Karpas-422 (cell line): ENCODE measurements at places on chromosomes 11 and 22. TPM values are rescaled to one million over a fixed set of nuclear protein-coding genes. Genes with fewer than 3 reads are reported as not detected.

The CENPM gene
- 83.8 and 108 TPM in 2 replicates for total RNA-seq

The OR51E1 gene
- not detected in 2 replicates for total RNA-seq

The CREB3L1 gene
- total RNA-seq, result not detected in 2 replicates

The OPCML gene
- total RNA-seq, result not detected in 2 replicates

The GLYATL2 gene
- not detected in 2 replicates for total RNA-seq

The MMP27 gene
- total RNA-seq, result not detected in 2 replicates

The SLC25A17 gene
- total RNA-seq, result 17.0 and 41.8 TPM in 2 replicates

The METTL15 gene
- total RNA-seq, result 14.7 and 59.9 TPM in 2 replicates

The ARHGAP8 gene
- total RNA-seq, result not detected in 2 replicates

The FAM227A gene
- total RNA-seq, result 3.7 and 14.4 TPM in 2 replicates

The BTBD18 gene
- not detected in 2 replicates for total RNA-seq

The DEUP1 gene
- total RNA-seq, result not detected in 2 replicates

The LGALS12 gene
- not detected in 2 replicates for total RNA-seq

The PANX3 gene
- total RNA-seq, result not detected in 2 replicates

The OR5P2 gene
- not detected in 2 replicates for total RNA-seq

The RASL10A gene
- total RNA-seq, result 0.76 TPM in 1 of 2 replicates, not detected in the other

The IGSF22 gene
- not detected in 2 replicates for total RNA-seq

The TNNT3 gene
- total RNA-seq, result 0.25 TPM in 1 of 2 replicates, not detected in the other

The GALR3 gene
- not detected in 2 replicates for total RNA-seq

The HPX gene
- total RNA-seq, result 0.22 TPM in 1 of 2 replicates, not detected in the other

The MORC2 gene
- total RNA-seq, result 29.0 and 30.4 TPM in 2 replicates

The SCARF2 gene
- total RNA-seq, result 0.67 and 2.2 TPM in 2 replicates

The SAA4 gene
- total RNA-seq, result not detected in 2 replicates

The RNF141 gene
- total RNA-seq, result 10.5 and 12.2 TPM in 2 replicates

The CBLIF gene
- total RNA-seq, result not detected in 2 replicates
